ENCODE measurements at places on chromosomes 2 and 18.
A peak's percentile ranks its signal among the peaks of the same experiment; 100 is the strongest.

DNA sequence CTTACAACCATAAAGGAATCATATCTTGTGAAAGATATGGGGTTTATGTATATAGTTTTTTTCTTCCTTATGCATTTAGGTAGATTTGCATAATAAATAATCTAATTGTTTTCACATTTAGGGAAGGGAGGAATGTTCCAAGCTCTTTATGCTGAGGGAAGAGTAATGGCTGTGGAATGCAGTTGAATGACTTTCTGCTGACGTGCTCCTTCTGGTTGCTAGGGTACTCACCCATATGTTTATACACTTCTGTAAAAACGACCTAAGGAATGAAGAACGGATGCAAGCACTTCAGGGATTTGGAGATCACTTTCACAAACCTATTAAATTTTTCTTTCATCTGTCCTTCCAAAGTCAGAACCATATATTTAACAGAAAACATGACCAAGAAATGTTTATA is 29.2 kb upstream of the PPP4R1 start:
- DNase-seq, result no peak

GRCh38 chr2:28934769-28935168 is 40.3 kb downstream of the WDR43 start:
- DNase-seq, result no peak

DNA sequence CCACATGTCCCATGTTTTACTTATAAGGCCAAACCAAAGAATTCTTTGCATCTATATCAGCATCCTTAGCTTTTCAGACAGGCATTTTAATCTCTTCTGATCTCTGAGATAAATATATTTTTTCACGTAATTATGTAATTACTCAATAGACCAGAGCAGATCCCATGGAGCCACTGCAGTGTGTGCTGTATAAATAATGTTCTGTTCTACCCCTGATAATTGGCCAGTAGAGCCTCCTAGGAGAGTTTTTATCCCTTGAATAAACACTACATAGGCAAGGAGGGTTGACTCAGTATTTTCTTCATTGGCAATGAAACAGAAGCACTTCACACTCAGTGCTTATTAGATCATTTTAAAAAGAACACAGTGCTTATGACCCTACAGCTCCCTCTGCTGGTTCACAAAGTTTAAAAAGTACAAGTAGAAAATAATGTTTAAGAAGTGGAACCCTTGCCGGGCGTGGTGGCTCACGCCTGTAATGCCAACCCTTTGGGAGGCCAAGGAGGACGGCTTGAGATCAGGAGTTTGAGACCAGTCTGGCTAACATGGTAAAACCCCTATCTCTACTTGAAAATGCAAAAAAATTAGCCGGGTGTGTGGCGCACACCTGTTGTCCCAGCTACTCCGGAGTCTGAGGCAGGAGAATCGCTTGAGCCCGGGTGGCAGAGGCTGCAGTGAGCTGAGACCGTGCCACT is 91.9 kb downstream of the PPP1R1C start:
- DNase-seq, result no peak

DNA sequence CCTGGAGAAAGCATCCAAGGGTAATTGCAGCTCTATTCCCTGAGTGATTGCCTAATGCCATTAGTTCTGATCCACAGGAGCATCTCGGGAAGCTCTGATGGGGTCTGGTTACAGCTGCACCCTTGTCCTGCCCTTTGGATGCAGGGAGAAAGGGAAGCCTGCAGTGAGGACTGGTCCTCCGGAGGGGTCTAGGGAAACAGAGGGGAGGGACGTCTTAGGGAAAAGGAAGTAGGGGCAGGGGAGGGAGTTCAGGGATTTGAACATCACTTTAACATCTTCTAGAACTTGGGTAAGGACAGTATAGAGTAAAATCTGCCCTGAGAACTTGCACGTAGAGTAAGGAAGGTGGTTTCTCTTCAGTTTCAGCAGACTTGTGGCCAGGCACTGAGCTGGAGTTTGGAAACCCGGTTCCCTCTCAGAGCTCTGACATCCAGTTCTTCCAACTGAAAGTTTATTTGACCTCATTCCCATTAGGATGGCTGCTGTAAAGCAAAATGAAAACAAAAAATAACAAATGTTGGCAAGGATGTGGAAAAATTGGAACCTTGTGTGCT is 20.5 kb downstream of the ONECUT2 start:
- DNase-seq, result no peak

DNA sequence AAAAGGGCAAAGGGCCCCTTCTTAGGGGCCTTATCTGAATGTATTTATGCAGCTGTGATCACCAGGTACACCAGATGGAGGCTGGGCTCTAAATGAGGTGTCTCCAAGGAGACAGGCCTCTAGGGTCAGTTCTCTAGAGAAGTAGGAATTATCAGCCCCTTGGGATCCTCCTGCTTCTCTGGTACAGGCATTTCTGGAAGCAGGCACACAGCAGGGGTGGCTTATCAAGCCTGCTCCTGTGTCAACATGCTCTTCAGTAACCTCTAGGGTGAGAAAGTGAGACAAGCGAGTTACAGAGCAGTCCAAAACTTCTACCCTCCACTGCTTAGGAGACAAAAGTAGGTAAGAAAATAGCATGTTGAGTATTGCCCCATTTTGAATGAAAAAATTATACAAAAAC is 13.8 kb downstream of the TPGS2 start:
- no peak for DNase-seq

GRCh38 chr18:10928011-10928771 is 221.2 kb downstream of the PIEZO2 start:
- DNase-seq, result no peak

DNA sequence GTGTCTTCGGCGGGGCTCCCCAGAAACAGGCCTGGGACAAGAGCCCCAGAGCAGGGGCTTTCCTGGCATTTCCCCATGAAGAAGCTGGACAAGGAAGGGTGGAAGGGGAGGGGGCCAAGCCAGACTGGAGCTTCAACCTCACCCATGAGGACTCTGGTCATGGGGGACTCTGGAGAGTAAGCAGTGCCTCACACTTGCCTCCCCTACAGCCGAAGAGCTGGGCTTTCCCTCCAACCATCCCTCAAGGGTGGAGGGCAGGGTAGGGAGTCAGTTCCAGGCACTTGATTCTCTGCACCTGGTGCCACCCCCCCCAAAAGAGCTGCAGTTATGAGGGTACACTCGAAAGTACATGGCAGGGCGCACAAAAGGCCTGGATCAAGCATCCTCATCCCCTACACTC is 246.6 kb downstream of the TFCP2L1 start:
- no peak for DNase-seq

GRCh38 chr2:219056176-219056895 is 4.4 kb downstream of the IHH start:
- DNase-seq, result no peak

DNA sequence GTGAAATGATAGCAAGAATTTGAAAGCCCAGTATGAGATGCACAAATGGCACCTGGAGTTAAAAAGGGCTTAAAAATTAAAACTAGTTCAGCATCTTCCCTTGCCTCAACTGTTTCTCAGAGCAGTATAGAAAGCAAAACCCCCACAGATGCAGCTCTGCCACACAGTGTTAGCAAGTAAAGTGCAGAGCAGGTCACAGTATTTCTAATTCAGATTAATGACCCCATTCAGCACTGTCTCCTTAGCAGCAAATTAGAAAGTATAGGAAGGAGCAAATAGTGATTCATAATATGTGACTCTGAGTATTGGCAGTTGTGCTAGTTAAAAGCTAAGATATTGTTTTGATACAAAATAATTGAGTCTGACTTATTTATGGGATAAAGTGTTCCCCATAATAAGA is 73.8 kb upstream of the CCDC85A start:
- no peak for DNase-seq

DNA sequence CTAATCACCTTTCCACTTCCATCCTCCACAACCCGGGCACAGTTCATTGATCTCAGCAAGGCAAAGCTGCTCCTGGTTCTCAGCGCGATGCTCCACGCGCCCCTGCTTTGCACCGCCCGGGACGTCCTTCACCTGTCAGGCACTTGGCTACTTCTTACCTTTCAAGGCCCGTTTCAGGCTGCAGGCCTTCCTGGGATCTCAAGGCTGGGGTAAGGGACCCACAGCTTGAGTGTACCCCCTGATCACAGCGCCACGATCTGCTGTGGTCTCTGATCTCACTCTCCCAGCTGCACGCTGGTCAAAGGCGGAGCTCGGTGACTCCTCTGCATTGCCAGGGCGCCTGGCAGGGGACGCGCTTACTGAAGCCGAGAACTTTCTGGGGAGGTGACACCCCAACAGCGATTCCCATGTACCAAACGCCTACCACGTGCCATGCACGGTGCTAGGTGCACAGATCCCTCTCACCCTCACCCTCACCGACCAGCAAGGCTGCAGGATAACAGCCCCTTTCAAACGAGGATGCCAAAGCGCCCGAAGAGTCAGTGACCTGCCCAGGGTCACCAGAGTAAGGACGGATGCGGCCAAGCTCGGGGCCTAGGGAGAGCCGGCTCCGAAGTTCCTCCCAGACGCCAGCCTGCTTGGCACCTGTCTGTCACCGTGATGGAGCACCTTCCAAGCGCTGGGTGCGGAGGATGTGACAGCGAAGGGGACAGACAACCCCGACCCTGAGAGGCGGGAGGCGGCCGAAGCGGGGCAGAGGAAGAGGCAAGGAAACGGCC is 818 bp downstream of the ITGB1BP1 start:
- DNase-seq, result peak; percentile 33

- DNase-seq, result no peak
Observed at GRCh38 chr2:118492335-118492734, 355.1 kb downstream of the EN1 start.

DNA sequence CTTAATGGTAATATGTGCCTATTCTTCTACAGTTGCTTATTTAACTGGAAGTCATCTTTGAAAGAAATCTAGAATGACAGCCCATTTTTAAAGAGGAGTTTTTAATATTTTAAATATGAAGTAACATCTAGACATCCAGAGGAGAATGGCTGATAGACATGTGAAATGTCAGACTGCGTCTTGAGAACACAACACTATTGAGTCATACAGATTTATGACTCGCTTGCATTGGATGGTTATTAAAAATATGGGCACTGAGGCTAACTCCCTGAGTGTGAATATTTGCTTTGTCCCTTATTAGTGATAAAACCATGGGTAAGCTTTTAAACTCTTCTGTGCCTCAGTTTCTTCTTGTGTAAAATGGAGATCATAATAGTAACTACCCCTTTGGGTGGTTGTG is 22.9 kb downstream of the TDRD15 start:
- DNase-seq, result no peak

DNA sequence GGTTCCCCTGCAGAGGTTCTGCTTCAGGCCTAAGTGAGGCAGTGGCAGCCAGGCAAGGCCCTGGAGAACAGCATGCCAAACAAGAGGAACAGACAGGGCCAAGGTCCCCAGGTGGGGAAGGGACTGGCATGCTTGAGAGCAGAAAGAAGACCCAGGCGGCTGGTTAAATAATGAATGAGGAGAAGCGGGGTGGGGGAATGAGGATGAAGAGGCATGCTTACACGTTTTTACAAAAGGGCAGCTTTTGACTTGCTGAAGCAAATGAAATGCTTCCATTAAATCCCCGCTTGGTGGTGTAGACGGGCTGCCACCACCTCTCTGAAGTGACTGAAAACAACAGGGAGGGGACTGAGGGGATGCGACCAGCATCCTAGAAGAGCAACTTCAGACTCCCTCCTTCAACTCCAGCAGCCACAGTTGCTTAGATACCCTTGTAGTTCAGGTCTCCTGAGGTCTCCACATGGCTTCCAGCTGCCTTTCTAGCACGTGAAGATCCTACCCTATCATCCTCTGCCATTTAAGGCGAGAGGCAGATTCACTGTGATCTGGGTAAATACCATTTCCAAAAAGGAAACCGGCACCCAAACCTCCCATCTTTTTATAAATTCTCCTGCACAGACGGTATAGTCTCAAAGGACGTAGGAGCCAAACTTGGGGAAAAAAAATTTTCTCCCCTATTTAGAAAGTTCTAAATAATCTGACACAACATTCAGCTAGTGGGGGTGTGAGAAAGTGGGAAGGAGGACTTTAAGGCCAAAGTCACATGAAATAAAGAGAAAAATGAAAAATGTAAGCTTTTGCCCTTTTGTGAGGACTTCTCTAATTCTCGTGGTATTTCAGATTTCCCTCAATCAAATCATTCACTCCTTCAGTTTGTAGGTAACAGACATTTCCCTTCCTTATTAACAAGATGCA is 65.6 kb downstream of the CACNB4 start:
- no peak for DNase-seq

DNA sequence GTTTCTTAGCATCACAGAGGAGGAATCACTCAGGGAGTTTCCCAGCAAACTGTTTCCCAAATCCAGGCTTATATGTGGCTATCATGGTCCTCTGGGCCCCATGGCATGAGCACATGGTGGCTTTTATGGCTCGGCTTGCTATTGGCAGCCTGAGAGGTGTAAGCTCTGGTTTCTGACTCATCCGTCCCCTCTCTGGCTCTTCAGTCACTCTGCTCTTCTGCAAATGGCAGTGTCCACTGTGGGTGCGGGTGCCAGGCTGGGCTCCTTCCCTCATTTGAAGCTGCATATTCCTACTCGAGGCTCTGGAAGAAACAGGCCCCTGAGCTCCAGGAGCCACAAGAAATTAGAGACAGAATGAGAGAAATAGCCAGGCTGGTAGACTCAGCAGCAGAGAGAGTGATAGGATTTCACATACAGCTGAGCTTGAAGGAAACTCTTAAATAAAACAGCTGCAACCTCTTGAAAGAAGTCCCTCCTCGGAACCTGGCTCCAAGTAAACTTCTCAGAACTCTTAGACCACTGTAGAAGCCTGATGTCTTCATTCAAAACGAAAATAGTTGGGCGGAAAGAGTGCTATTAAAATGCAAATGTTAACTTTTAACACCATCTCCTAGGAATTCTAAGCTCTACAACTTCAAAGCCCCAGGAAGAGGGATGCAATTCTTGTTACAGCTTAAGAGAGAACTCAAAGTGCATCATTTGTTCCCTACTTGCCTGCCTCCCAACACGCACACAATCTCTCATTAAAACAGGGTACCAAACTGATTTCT is 212.6 kb upstream of the SP5 start:
- DNase-seq, result no peak

GRCh38 chr2:200380091-200380561 is 73.6 kb downstream of the SPATS2L start:
- DNase-seq, result no peak

DNA sequence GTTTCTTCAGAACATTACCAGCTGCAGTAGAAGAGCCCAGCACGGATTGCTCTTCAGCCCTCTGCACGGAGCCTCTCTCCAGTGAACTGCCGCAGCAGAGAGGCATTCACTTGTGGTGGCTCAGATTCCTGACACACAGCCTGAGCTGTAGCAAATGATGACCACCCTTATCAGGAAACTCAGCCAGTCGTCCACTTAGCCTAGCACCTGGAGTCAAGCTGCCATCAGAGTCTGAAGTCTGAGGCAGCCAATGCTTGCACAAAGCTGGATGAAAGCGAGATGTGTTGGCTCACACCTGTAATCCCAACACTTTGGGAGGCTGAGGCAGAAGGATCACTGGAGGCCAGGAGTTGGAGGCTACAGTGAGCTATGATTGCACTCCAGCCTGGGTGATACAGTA is 11.7 kb upstream of the SAG start:
- no peak for DNase-seq

DNA sequence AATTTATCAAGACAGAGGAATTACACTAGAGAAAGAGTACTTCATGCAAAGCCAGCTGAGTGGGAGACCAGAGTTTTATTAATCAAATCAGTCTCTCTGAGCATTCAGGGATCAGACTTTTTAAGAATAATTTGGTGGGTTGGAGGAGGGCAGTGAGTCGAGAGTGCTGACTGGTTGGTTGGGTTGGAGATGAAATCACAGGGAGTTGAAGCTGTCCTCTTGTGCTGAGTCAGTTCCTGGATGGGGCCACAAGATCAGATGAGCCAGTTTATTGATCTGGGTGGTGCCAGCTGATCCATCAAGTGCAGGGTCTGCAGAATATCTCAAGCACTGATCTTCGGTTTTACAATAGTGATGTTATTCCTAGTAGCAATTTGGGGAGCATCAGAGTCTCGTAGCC is 21.4 kb upstream of the PDCL3 start:
- no peak for DNase-seq

GRCh38 chr2:225502971-225503370 is 103.5 kb downstream of the NYAP2 start:
- no peak for DNase-seq

All from activated effector memory CD4-positive, alpha-beta T cell treated with Interleukin-2 at 50 U/mL for 16 hours (primary cell).